ENCODE measurements at places on chromosomes 12 and 14. TPM values are rescaled to one million over a fixed set of nuclear protein-coding genes. Genes with fewer than 3 reads are reported as not detected.

ESR2 gene
- not detected for total RNA-seq

OR6C2 gene
- not detected for total RNA-seq

KCNH3 gene
- total RNA-seq = 1.2 TPM

DNA sequence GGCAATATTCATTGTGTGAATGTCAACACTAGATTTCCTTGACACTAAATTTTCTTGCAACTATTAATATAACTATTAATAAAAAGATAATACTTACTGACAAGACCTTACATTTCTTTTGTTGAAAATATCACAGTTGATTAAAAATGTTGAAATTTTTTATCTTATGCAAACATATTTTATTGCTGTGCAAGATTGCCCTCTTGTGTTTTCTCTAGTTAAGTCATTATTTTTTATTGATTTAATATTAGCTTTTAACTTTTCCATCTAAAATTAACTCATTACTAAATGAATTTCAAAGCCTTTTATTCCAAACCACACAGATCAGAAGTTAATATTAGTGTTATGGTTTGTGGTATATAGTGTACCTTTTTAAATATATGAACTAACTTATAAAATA, 11.7 kb upstream of the NAA30 start:
- no peak for DNase-seq
- no peaks in the 10 kb centered on the region for H3K4me1 ChIP-seq
- H3K27me3 ChIP-seq = peaks cover 7% of the 10 kb centered on the region

DNA sequence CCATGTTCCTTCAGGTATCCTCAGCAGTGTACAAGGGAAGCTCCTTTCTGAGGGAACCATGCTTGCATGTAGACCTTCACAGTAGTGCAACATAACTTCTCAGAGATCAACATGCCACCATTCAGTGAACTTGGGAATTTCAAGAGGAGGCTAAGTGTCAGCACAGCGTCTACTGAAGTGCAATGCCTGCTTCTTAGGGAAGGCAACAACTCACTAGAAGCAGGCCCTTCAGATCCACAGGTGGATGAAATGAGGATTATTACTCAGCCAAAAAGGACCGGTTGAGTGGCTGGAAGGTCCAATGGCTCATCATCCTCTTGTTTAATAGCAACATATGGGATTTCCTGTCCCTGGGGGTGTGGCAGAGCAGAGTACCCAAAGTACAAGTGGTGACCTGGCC, 18.7 kb downstream of the RNASE10 start:
- H3K27me3 ChIP-seq = peaks cover 8% of the 10 kb centered on the region
- H3K4me3 ChIP-seq = no peak overlapping the region
- no peak overlapping the region for H3K27ac ChIP-seq
- no peaks in the 10 kb centered on the region for H3K36me3 ChIP-seq

DNA sequence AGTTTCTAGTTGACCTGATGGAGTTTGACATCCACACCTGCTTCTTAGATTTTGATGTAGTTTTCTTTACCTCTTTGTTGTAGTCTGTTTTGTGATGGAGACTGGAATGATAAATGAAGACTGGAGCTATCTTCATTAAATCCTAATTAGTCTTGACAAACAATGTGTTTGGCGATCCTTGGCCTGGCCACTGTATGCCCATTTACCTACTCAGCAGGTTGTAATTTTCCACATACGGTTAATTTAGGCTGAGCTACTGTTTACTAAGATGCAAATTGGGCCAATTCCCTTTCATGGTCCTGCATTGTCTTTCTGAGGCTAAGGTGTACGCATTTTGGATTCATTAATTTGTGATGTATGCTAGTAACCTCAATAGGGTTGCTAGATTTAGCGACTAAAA, at the start of gene TAS2R7:
Gene TAS2R7 (minus strand): TSS at position 41 of the 400 bp plus-strand sequence. CDS start 57 bp downstream, outside the sequence.
- no peak for DNase-seq
- H3K4me1 ChIP-seq = no peaks in the 10 kb centered on the region
- H3K27me3 ChIP-seq = no peaks in the 10 kb centered on the region
- H3K27ac ChIP-seq = no peak within 1 kb of the TSS
- H3K4me3 ChIP-seq = no peak within 1 kb of the TSS

Measured in CD4-positive, CD25-positive, alpha-beta regulatory T cell (primary cell).